ENCODE measurements at places on chromosomes 1 and 21.

DNA sequence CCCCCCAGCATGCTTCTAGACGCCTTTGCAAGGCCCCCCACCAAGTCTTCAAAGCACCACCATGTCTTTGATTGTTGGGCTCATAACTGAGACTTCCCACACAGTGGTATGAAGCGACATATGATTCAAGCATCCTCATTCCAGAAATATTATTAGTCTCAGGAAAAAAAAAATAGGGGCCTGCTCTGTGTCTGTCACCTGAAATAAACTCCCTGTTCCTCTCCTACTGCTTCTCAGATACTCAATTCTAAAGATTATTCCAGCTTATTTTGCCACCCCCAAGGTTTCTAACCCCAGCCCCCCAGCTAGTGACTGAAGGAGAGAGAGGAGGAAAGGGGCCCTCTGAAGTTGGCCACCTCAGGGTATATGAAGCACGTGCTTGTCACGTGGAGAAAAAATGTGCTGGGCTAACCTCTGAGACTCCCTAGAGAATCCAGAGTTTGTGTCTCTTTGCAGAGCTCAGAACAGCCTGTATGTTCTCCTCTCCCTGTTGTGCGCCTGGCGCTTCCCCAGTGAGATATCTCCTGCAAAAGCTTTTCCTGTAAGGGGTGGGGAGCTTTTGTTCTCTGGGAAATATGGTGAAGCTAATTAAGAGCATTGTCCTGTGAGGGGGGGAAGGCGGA is 35.9 kb upstream of the RASAL2 start:
- no peak for DNase-seq

GRCh38 chr1:224901087-224901810 is 28.2 kb upstream of the DNAH14 start:
- DNase-seq = no peak

DNA sequence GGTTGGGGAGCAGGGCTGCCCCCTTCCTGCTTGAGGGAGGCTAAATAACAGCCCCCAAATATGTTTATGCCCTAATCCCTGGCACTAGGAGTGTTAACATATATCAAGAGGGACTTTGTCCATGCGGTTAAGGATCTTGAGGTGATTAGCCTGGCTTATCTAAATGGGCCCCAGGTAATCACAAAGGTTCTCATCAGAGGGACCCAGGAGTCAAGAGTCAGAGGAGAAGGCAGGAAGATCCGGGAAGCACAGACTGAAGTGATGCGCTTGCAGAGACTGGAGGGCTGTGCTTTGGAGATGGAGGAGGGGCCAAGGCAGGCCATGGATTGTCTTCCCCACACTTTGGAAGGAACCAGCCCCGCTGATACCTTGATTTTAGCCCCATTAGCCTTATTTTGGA is 86.4 kb downstream of the IER5 start:
- DNase-seq = no peak

DNA sequence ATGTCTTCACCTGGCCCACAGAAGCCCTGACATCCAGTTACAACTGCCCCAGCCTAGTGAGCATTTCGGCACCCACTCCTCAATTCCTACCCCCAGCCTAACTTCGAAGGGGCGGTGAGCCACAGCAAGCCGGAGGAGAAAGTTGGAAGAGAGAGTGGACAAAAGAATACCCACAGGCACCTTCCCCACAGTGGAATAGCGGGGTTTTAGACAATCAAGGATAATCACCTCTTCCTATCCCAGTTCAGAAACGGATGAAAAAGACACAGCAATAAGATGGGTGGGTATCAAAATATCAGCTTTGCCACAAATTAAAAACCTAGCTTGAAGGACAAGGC is 1.3 kb upstream of the LSS start:
- DNase-seq = no peak

- DNase-seq = no peak
These were observed 276 bp upstream of the IQGAP3 start for GRCh38 chr1:156572663-156573018.

- no peak for DNase-seq
These were observed 60.9 kb upstream of the POU2F1 start for GRCh38 chr1:167159782-167160181.

GRCh38 chr1:81999364-81999763 is 198.6 kb downstream of the ADGRL2 start:
- DNase-seq = no peak

GRCh38 chr1:6166655-6167390 is 13.3 kb downstream of the CHD5 start:
- no peak for DNase-seq

DNA sequence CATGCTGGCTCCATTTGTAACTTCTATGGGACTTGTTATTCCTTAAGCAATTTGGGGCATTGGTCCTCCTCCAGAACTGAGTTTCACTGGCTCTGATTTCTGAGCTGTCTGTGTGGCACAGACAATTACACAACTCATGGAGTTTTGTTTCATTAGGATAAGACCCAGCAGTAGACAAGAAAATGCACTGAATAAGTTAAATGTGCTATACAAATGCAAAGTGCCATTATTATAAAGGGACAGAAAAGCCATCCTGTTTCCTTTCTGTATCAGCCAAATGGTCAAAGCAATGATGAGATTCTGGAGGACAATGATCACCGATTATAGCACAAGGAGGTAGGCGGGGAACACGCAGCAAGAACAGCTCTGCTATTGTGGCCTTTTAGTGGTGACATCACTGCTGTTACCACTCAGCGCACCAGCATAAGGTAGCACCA is 81.9 kb downstream of the CNIH3 start:
- no peak for DNase-seq

- DNase-seq = no peak
These were observed 15.9 kb downstream of the HENMT1 start for GRCh38 chr1:108644984-108645383.

- no peak for DNase-seq
These were observed 55.9 kb downstream of the CNST start for GRCh38 chr1:246622035-246622652.

DNA sequence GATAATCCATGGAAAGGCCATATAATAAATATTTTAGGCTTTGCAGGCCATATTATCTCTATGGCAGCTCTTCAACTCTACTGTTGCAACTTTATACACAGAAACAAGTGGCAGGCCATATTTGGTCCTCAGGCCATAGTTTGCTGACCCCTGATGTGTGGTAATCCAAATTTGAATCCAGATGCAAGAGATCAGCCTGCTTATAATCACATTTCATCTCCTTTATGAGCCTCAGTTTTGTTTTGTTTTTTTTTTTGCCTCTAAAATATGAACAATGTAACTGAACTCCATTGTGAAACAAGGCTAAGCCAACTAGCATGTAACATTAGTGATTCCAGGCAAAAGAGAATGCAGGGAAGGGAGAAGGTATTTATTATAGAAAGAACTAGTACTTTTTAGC is 81.6 kb downstream of the PRKAA2 start:
- DNase-seq = no peak

DNA sequence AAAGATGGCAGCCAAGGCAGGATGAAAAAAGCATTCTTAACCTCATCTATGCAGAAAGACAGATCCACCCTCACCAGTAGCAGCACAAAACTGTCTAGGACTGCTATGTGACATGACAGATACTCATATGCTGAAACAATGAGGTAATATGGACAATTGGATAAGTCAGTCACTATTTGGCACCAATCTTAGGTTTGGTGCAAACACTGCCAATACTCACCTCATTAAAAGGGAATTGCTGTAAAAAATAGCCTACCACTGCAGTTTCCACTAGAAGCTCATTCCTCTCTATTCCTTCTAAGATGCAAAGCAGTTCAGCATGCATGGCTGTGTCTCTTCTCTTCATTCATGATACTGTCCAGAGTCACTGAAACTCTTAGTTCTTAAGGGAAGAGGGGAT is 91.7 kb downstream of the TBX15 start:
- no peak for DNase-seq

DNA sequence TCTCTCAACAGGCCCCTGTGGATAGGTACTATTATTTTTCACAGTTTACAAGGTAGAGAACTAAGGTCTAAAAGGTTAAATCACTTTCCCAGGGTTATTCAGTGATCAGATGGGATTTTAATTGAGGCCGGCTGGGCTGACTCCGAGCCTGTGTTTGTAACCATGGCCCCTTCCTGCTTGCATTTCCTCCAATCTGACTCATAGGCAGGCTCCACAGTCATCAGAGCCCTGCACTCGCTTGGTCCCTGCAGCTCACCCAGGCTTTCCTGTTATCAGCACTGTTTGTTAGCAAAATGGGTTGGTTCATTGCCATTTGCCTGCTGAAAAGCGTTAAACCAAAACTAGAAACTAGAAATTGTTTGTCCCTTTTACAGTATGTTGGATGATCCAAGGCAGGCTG is 41.4 kb upstream of the LMX1A start:
- no peak for DNase-seq

GRCh38 chr1:3462356-3463012 is 8.0 kb downstream of the ARHGEF16 start:
- DNase-seq = peak; percentile 7

- DNase-seq = no peak
These were observed 62.5 kb upstream of the LYST start for GRCh38 chr1:235929216-235929615.

- no peak for DNase-seq
These were observed 19.3 kb downstream of the GJA5 start for GRCh38 chr1:147741065-147741464.

DNA sequence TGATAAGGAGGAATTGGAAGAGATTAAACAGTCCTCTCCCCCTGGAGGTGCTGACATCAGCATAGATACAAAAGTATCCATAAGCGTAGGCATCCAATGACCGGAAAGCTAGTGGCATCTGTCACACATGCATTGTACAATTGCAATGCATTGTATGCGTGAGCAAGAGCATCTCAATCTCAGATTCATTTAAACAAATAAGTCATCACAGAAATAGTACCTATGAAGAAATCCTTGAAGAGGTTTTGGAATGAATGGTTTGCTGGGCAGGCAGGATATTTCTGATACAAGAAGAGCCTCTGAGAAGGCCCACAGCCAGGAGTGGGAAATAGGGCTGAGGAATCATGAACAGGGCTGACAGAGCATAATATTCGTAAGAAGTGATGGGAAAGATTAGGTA is 88.9 kb upstream of the ABCD3 start:
- DNase-seq = no peak

- DNase-seq = no peak
These were observed 114.1 kb upstream of the GALNT2 start for GRCh38 chr1:229952670-229953520.

DNA sequence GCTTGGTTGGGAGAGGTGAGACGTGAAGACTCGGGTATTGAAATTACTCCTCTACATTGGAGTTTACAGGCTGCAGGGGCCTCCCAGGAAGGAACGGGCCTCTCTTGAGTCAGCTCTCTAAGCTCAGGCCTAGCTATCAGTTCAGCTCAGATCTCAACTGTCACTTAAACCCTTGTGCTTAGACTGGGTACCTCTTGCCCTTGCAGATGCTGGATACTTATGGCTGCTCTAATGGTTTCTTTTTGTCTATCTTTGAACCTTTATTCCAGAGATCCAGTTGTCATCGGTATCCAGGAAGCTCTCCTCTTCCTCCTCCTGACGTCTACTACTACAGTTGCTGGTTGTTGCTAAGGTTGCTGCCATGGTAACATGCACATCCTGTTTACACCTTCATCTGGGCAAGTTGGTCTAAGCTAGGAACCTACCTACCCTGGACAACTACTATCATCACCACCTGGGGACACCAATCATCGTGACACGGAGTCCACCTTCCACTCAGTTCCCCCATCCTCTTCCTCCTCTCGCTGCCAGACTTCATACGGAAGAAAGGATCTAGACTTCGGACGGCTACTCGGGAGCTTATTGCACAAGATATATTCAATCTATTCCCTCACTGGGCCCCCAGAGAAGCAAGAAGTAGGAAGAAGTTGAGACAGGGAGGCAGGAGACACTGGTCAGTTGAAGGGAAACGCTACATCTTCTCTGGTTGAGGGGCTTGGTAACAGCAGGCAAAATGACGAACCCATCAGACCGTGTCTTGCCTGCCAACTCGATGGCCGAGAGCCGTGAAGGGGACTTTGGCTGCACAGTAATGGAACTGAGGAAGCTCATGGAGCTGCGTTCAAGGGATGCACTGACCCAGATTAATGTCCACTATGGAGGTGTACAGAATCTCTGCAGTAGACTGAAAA is 56.1 kb downstream of the ATP2B4 start:
- no peak for DNase-seq

- no peak for DNase-seq
These were observed 91.2 kb upstream of the FAM78B start for GRCh38 chr1:166258017-166258416.

DNA sequence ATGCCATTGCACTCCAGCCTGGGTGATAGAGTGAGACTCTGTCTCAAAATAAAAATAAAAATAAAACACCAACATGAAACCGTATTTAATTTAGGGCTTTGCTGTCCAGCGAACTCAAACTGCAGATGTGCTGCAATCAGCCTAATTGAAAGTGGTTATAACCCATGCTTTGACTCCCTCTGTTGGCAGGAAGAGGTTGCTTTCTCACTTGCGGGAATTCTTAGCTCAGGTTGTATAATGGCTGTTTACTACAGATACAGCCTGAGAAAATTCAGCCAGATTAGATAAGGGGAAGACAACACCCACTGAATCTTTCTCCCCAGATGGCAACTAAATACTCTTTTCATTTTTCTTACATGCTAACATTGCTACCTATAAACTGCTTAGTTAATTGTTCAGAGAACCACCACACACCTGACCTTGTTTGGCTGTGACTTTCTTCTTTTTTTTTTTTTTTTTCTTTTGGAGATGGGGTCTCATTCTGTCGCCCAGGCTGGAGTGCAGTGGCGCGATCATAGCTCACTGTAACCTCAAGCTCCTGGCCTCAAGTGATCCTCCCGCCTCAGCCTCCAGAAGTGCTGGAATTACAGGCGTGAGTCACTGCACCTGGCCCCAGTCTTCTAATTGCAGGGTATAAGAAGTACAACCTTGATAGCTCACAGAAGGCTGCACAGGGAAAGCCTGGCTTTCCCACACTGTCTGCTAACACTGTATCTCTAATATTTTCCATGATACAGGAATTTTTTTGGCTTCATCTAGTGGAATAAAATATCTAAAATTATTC is 34.6 kb downstream of the DNTTIP2 start:
- peak; percentile 51 for DNase-seq

GRCh38 chr21:14687268-14687625 is 141.1 kb upstream of the SAMSN1 start:
- no peak for DNase-seq

GRCh38 chr1:22250724-22251123 is 107.8 kb upstream of the WNT4 start:
- DNase-seq = no peak

- no peak for DNase-seq
These were observed 1242.1 kb downstream of the PLA2G4A start for GRCh38 chr1:188070848-188071247.

GRCh38 chr1:44380666-44381177 is 24.3 kb upstream of the RNF220 start:
- no peak for DNase-seq

GRCh38 chr21:46255758-46256337 is 27.3 kb upstream of the LSS start:
- no peak for DNase-seq

GRCh38 chr1:200021577-200022238 is 5.8 kb upstream of the NR5A2 start:
- DNase-seq = no peak

- DNase-seq = no peak
These were observed 12.5 kb upstream of the OLIG1 start for GRCh38 chr21:33057385-33057940.

GRCh38 chr1:74429580-74429979 is 82.8 kb downstream of the LRRC53 start:
- no peak for DNase-seq
